ENCODE measurements at places on chromosomes 4 and X.

GRCh38 chr4:123937581-123937980 is 541.0 kb downstream of the SPRY1 start:
- no peak for DNase-seq

DNA sequence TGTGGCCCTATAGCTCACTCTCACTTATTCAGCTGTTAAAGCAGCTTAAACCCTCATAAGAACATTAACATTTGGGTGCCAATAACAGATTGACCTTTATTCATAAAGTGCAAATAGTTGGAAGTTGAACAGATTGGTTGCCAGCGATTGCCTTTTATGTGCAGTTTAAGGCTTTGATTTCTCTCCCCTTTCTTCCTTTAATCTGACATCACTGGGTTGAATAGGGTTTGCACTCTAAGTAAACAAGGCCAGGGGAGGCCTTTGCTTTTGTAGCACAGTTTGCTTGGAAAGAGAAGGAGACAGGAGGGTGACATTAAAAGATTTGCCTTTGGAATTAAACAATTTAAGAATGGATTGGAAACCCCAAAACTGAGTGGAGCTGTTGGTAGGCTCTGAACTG is 114.3 kb downstream of the NKX6-1 start:
- no peak for DNase-seq

DNA sequence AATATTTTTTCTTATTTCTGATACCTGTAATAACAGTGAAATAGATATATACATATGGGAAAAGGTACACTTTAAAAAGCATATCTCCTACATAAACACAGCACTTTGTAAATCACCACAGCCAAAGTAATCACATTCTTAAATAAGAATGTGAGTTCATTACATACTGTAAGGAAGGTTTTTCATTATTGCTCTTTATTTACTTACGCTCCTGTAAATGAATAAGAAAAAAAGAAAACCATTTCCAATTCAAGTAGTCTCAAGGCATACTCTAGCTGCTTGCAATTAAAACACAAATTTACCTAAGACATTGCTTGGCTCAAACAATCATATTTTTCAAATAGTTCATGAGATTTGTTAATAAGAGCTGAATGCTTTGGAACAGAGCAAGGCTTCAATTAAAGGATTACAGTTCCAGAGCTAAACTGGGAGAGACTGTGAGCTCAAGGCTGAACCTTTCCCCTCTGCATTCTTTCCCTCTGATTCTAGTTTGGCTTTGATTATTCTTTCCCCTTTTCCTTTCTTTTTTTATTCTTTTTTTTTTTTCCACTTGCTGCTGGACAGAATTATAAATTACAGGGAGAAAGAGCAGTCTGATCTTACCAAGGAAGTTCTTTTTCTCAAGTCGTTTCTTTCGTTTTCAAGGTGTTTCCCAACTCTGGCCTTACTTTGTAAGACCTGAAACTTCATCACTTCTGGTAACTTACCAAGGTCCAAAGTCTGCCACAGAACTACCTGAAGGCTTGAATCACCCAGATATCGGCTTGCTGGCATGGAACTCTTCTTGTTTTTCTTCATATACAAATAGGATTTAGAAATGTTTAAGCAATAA is 278.3 kb downstream of the INPP4B start:
- no peak for DNase-seq

GRCh38 chr4:26402458-26402857 is 81.6 kb downstream of the RBPJ start:
- DNase-seq, result no peak

- peak; percentile 58 for DNase-seq
These were observed 23.0 kb upstream of the PGM2 start for GRCh38 chr4:37803348-37803973.

- no peak for DNase-seq
These were observed 26.9 kb downstream of the HOPX start for GRCh38 chr4:56654238-56654632.

DNA sequence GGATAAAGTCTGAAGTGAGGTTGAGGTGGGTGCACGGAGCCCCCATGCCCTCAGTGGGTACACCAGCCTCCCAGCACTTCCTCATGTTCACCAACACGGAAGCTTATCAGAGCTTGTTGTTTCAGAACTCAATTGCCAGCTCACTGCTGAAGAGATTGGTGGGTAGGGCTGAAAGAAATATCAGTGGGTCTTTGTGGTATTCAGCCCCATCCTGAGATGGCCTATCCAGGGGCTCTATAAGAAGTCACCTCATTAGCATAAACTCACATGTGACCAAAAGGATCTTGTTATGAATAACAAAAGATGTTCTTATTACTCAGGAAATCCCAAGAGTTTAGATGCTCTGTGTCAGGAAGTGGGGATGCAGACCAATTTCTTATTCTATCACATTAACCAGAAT is 177.3 kb downstream of the ARHGAP10 start:
- DNase-seq, result no peak

DNA sequence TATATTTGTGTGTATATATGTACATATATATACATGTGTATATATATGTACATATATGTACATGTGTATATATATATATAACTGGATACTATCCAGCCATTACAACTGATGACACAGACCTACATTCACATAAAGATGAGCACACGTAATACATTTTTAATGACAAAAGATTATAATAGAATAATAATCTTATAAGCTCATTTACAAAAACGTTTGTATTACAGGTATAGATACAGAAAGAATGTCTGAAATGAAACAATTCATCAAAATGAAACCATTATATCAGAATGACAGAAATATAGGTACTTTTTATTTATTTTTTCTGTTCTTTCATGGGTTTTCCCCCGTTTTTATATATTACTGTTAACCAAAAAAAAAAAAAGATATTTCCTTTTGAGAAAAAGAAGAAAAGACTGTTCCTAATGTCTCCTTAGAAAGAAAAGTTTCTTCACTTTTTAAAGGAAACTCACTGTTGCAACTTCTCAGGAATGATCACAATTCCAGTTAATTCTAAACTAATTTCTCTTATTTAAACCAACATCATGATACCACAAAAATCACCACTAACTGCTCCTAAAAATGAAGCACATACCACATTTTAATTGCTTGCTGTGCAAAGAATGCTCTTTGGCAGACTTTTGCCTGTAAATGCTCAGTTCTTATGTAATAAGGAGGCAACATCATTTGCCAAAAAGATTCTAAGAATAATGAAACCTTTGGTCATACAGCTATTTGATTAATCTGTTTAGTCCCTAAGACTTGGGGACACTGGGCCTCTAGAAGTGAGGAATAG is 18.9 kb downstream of the LEF1 start:
- no peak for DNase-seq

- no peak for DNase-seq
These were observed 146.1 kb upstream of the PACRGL start for GRCh38 chr4:20554134-20554533.

- DNase-seq, result no peak
These were observed 365.7 kb upstream of the MAD2L1 start for GRCh38 chr4:120432301-120432860.

DNA sequence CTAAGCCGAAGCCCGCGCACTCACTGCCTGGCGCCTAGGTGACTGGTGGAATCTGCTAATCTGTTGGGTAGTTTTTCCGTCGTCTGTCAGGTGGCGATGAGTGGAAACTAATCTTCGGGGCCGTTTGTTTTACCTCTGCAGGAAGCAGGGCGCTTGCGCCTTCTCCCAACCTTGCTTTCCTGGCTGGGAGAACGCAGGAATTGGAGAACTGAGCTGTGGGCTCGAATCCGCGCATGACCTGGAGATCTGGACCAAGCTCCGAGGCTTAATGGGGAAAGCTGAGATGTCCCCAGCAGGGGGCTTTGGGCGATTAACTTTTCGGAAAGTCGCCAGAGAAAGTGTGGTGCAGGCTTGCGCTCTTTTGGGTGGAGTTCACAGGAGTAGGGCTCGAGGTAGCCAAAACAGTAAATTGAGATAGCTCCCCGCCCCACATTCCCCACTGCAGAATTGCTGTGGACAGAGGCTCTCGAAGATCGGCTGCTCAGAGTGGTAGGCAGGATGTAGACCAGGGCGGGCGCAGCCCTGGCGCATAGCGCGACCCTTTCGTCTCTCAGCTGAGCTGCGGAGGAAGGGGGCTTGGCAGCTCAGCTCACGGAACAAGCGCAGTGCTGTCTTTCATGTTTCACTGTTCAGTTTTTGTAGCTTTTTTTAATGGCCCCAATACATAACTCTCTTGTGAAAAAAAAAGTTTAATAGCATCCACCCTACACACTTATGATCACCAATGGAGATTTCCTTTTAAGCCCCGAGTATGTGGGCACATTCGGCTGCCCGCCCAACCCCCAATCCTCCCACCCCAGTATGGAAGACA is 2.7 kb upstream of the FGF5 start:
- DNase-seq, result no peak

DNA sequence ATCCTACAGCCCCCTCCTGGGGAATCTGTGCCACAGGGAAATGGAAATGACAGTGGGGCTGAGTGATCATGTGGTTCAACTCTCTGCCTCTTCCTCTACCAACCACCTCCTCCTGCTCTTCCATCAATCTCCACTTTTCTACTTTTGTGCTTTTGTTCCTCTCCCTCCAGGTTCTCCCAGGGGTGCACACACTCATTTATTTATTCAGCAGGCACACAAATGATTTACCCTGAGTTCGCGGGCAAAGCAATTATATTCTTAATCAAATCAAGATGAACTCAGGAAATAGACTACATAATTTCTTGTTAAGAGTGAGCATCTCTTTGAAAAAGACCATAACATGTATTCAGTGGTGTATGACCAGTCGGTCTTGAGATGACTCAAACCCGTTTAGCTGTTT is 69.2 kb downstream of the VCX3A start:
- no peak for DNase-seq

GRCh38 chr4:89140168-89140759 is 28.9 kb downstream of the TIGD2 start:
- DNase-seq, result no peak

GRCh38 chrX:100368167-100368566 is 41.9 kb downstream of the PCDH19 start:
- DNase-seq, result no peak

- DNase-seq, result no peak
These were observed at the start of gene ODAPH for GRCh38 chr4:75555294-75556164. Gene ODAPH (plus strand): TSS chr4:75556066. CDS start chr4:75556083, 17 bp downstream.

- DNase-seq, result no peak
These were observed 30.1 kb downstream of the MYOZ2 start for GRCh38 chr4:119165767-119166166.

DNA sequence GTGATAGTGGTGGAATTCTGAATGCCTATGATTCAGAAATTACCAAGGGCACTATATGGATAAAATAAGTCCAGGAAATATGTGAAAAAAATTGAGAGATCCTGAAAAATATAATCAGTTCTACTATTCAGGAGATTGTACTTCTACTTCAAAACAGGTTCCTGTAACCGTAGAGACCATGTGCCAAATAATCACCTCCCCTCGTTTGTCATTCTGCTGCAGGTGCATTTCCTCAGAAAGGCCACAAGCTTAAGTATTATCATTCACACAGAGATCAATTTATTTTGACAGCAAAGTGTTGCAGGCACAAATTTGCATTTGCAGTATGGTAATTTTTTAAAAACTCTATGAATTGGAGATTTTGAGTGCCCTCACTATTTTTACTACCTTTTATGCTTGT is 1000.0 kb downstream of the CCSER1 start:
- no peak for DNase-seq

DNA sequence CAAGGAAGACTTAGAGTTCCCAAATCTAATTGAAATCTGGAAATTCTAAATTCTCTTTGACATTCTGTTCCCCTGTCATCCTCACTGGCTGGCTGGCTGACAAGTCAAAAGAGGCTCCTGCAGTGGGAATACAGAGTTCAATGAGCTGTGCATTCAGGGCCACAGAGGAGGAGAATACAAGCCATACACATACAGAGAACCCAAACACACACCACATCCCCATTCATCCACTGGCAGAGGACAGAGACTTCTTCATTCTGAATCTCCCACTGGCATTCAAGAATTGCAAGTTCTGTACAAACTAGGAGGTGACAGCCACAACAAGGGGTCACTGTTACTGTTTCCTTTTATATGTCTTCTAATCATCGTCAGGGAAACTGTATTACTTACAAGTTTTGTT is 49.7 kb downstream of the SAT1 start:
- DNase-seq, result no peak

DNA sequence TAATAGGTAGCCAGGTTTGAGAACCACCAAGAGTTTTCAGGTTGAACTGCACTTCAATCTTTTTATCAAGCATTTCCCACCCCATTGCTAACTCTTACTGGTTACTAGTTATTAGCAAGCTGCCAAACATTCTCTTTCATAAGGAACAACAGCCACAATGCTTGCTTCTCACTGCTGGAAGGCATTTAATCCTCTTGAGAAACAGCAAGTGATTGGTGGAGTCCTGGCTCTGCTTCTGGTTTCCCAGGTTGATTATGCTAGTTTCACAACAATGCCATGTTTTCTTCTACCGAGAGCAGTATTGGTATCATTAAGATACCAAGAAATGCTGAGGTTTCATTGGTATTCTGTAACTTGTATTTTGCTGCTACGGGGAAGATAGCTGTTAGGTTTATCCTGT is 32.2 kb upstream of the TXLNG start:
- DNase-seq, result no peak

DNA sequence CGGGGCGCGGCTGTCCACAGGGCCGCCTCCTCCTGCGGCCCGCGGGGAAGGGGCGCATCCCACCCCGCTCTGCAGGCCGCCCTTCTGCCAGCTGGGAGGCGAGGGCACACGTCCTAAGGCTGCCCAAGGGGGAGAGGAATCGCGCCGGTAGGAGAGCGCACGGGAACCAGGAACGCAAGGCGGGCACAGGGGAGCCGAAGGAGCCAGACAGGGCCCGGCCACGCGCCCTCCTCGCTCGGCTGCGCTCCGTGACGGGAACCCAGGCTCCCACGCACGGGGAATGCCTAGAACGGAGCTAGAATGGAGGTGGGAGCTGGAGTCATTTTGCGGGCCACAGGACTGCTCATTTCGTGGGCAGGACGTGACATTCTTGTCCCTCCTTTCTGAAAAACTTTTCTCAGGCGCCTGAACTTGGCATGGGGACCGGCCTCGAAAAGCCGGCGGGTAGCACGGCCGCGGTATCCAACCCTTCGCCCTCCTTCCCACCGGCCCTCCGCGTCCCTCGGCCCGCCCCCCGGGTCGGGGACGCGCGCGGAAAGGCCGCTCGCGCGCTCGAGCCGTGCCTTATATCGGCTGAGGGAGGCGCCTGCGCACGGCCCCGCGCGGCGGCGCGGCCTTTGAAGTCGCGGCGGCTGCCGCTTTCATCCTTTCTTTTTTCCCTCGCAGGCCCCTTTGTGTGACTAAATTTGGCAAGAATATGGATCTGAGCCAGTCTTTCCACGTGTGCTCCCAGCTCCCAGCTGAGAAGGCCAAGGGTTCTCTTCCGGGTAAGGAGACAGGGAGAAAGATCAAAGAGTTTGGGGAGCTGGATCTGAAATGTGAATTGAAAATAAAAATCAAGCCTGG is 4.2 kb upstream of the LEF1 start:
- peak; percentile 13 for DNase-seq

- DNase-seq, result no peak
These were observed 120.4 kb downstream of the NDST3 start for GRCh38 chr4:118154649-118155048.

GRCh38 chr4:170090352-170091052 is 746 bp upstream of the AADAT start:
- no peak for DNase-seq

DNA sequence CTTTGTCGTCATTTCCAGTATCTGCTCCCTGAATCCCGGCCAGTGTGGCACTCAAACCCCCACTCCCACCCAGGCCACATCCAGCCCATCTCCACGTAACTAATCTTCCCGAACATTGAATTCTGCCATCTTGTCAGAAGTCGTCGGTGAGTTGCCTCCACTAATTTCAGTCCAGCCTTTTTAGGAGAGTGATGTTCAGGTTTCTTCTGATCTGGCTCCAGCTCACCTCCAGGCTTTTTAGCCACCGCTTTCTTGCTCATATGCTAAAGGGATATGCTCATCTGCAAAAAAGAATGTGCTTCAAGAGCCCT is 1.3 kb downstream of the TMEM165 start:
- peak; percentile 37 for DNase-seq

- DNase-seq, result no peak
These were observed 134.6 kb downstream of the HMX1 start for GRCh38 chr4:8737075-8737474.

Data from globus pallidus (tissue), 1 donor.